SW480 (cell line): ENCODE measurements at places on chromosomes 13 and 19.

- no peak for DNase-seq
These were observed 9.3 kb downstream of the POU2F2 start for GRCh38 chr19:42122691-42123607.

DNA sequence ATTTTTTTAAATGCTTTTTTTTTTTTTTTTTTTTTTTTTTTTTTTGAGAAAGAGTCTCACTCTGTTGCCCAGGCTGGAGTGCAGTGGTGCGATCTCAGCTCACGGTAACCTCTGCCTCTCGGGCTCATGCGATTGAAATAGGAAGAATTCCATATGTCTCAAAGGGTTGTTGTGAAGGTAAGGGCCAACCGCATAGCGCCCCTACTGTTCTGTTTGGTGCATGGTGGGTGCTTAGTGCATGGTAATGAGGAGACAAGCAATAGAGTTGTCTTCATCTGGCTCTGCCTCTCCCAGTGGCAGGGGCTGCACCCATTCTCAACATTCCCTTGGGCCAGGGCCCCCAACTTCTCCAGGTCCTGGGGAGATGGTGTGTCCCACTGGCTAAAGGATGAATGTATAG is 68.7 kb downstream of the RASL11A start:
- peak; percentile 75 for DNase-seq

- DNase-seq, result no peak
These were observed 142.3 kb upstream of the TSC22D1 start for GRCh38 chr13:44718467-44718866.

DNA sequence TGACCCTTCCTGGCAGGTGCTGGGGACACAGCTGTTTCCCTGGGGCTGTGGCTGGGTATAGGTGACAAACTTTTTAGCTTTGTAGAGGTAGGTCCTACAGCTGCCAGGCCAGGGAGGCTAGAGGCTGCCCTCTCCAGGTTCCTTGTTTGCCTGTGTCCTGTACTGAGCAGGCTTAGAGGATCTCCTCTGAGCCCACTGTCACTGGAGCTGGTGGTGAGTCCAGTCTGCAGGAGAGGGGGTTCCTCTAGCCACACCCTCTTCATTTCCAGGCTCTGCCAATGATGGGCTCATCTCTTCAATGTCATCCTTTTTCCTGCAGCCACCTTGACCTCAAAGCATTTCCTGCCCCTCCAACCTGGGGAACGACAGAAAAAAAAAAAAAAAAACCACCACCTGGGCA is 12.6 kb upstream of the RAB11B start:
- DNase-seq, result no peak

DNA sequence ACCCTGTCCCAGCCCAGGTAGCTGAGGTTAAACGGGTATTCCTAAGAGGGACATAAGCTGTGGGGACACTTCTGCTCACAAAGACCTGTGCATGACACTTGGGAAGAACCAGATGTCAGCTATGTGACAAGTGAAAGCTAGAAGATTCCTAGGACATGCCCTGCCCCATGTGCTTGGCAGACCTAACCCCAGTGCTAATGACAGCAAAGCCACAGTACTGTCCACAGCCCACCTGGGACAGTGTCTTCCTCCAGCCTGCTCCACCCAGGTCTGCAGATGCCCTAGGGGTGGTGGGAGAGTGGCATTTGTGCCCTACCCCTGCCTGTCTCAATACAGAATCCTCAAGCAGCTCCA is 18.4 kb upstream of the EPHX3 start:
- DNase-seq, result no peak

GRCh38 chr13:20647758-20648157 is 55.7 kb upstream of the IL17D start:
- DNase-seq, result no peak

DNA sequence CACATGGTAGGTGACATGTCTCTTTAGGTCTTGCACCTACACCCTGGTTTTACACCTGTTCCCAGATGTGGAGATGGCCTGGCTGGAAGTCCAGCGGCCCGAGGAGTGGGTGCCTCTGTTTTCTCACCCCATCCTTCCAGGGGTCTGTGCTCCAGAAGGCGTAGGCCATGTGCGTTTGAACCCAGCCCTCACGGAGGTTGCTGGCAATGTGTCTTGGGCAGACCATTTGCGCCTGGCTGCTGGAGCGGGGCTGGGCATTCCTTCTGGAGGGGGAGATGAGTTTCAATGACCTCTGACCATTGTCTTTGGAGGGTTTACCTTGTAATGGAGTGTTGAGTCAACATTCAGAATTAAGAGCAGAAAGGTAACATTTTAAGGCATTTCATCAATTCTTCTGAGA is 54.8 kb upstream of the ZNF536 start:
- DNase-seq, result no peak

DNA sequence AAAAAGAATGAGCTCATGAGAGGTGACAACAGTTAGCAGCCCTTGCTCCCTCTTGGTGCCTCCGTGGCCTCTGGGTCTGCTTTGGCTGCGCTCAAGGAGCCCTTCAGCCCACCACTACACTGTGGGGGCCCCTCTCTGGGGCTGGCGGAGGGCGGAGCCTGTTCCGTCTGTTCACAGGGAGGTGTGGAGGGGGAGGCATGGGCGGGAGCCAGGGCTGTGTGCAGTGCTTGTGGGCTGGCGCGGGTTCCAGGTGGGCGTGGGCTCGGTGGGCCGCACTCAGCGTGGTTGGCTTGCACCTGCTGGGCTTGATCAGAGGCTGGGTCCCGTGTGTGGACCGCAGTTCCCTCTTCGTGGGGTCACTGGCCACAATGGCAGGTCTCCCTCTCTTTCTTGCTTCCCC is 953.4 kb upstream of the PRR20A start:
- no peak for DNase-seq

DNA sequence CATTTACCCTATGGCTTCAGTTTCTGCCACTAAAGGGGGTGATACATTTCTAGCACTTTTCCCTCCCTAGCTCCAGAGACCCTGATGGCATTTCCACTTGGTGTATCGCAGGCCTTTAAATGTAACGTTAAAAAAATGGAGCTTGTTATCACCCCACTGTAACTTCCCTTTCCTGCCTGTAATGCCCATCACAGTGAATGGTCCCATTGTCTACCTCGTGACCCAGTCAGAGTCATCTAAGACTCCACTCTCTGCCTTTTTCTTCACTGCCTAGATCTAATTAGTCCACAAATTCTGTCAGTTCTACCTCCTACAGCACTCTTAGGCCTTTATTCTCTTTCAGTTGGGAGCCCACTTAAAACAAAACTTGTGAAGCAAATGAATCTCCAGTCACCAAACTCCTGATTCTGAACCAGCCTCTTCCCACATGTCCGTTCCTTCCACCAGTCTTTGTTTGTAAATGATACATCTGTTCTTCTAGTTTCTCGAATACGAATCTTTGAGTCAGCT is 64.8 kb downstream of the NHLRC3 start:
- DNase-seq, result no peak

DNA sequence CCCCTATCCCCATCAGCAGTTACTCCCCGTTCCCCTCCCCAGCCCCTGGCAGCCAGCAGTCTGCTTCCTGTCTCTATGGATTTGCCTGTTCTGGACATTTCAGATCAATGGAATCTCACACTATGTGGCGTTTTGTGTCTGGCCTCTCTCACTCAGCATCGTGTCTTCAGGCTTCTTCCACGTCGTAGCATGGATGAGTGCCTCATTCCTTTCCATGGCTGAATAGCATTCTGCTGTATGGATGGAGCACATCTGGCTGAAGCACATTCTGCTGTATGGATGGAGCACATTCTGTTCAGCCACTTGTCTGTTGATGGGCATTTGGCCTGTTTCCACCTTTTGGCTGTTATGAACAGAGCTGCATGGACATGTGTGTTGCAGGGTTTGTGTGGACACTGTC is 29.5 kb downstream of the CRTC1 start:
- no peak for DNase-seq

DNA sequence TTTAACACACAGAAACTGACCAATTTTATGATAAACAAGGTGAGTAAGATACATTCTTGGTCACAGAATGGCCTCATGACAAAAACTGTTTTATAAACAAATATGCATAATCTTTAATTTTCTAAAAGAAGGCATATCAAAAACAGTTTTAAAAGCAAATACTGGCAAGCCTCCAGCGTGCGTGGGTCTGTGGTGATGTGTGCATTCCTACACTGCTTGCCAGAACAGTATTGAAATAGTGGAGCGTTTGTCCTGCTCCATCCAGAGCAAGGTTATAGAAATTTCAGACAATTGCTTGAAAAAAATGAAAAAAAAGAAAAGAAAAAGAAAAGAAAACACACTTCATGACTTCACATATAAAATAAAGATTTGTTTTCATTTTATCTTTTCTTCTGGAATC is 140.9 kb downstream of the MZT1 start:
- no peak for DNase-seq

GRCh38 chr19:3975637-3976087 is 4.8 kb upstream of the DAPK3 start:
- DNase-seq, result no peak

- DNase-seq, result no peak
These were observed 4.0 kb downstream of the ZBTB7A start for GRCh38 chr19:4062419-4063368.

DNA sequence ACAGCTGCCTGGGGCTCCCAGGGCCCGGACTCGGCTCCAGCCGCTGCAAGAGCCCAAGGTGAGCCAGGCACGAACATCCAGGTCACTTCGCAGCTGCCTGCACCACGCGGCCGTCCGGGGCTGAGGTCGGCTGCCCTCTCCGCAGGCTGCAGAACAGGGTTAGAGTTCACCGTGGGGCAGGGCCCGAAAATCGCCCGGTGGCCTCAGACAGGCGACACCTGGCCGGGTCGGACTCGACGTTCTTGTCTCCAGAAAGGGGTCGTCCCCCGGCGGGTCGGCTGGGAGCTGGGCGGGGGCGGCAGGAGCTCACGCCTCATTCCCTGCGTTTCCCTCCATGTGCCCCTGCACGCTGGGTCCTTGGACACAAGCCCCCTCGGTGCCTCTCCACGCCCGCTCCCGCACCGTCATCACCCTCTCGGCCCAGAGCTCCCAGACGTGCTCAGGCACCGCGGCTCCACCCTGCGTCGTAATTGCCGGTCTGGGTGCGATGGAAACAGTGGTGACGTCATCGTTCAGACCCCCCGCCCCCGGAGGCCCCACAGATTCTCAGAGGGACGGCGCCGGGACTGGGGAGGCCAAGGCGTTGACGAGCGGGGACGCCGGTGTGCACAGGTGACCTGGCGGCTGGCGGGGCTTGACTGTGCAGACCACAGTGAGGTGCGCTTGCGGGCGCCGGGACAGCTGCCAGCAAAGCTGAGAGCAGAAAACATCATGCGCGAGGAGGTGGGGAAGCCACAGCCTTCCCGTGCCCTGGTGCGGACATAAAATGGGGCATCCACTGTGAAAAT is 4.0 kb upstream of the GRIN3B start:
- DNase-seq, result peak; percentile 43

DNA sequence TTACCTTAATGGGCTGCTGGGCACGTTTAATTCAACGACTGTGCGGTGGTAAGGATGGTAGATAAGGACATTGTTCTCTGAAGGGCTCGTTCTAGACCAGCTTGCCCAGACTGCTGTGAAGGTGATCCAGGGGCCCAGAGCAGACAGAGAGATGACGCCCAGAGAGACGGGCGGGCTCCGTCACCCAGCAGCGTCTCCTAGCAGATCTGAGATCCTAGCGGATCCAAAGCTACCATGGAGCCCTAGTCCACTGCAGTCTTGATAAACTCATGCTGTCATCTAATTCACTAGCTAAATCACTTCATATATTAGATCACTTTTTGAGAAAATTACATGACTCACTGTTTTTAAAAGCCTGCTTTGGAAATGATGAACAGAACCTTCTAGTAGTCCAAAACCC is 21.5 kb downstream of the COL4A2 start:
- DNase-seq, result no peak

DNA sequence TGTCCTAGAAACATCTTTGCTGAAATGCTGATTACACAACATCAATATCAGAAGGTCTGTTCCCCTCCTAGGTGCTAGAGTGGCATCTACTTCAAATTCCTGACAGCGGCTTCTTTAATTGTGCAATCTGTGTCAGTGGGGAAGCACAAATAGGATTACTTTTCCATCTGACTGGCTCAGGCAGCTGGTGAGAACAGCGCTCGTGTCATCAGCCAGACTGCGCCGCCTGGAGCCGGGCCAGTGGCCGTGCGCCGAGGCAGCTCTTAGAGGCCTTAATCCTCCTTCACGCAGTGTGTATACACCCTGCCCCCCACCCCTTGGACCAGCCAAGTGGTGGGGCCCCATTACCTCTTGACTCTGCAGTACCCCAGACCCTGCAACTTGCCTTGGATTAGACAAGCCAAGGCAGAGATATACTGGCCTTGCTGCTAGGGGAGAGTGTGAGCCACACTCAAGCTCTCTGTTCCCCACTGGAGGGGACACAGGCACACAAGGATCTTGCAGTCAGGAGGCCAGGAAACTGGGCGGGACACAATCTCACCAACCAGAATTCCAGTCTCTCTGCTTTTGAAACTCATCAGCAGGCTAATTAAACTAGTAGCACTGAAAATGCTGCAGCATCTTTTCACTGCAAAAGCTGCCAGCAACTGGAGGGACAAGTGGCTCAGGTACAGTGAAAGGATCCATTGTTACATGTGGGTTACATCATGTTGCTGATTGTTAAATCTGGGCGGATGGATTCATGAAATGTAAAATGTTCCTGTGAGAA is 48.9 kb upstream of the EPHX3 start:
- DNase-seq, result peak; percentile 95

- no peak for DNase-seq
These were observed 12.2 kb downstream of the TMEM221 start for GRCh38 chr19:17436094-17436873.

- no peak for DNase-seq
These were observed 174.0 kb upstream of the LSM14A start for GRCh38 chr19:33998302-33998701.

- DNase-seq, result no peak
These were observed 69.8 kb downstream of the CDK8 start for GRCh38 chr13:26323764-26324163.

GRCh38 chr19:39563408-39563807 is 23.4 kb upstream of the EID2 start:
- peak; percentile 61 for DNase-seq

GRCh38 chr13:100100115-100100879 is 11.4 kb downstream of the PCCA start:
- peak; percentile 55 for DNase-seq

- peak; percentile 19 for DNase-seq
These were observed 73.5 kb upstream of the PCDH17 start for GRCh38 chr13:57558051-57558467.

GRCh38 chr19:51144482-51145045 is 2.5 kb downstream of the SIGLEC7 start:
- no peak for DNase-seq

DNA sequence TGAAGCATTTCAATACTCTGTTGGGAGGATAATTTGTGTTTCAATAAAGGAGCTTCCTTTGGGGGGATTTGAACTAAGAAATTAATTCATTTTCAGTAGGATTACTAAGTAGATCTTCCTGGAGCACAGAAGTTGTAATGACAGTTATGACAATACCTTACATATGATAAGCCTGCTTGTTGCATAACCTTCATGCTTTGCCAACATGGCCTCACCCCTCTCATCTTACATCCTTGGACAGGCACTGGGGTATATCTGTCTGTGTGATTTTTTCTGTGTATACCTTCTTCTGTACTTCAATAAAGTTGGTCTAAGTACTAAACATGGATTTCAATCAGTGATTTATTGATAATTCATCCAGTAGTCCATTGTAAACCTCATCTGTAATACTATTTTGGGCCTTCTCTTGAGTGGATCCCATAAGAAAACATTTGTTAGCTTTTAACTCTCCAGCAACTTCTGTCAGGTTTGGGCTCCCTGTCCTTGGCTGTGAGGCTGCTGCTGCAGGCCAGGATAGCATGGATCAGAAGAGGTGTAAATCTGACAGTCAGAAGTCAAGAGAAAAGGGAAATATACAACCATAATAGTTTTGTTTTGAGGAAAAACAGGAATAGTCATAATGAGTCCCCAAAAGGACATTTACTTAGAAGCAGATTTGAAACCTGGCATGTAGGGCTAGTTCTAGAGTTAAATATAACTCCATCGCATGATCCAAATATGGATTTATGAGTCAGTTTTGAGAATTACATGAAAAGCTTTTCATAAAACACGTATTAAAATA is 422.2 kb downstream of the KLF5 start:
- DNase-seq, result no peak
